ENCODE measurements at places on chromosomes 5 and 9.

DNA sequence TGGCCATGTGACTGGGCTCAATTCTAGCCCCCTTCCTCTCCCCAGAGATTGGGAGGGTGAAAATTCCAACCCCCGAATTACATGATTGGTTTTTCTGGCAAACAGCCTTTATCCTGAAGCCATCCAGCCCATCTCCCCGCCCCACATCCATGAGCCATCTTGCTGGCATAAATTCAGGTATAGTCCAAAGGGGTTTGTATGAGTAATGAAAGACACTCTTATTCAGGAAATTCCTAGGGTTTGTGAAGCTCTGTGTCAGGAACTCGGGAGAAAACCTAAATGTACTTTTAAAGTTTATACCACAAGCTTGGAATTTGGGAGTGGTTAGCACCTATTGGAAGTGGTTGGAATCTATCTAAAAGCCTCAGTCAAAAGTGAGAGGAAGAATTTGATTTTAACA lies 80.6 kb upstream of the SIMC1 start:
- DNase-seq = no peak

GRCh38 chr9:115442054-115442453 lies 324.1 kb upstream of the TNC start:
- DNase-seq = no peak

DNA sequence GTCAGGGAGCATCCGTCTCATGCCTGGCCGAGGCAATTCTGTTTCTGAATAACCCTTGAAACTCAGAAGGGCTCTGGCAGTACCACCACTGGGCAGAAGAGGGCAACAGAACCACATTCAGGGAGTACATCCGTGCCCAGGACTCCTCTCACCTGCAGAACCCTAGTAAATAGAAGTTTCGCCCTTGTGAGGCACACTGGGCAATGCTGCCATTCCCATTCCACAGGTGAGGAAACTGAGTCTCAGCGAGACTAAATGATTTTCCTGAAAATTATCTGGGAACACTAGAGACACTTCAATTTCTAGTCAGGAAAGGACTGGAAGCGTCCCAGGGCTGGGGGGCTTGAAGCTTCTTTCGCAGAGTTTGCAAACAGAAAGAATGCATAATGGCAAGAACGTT lies 74.7 kb downstream of the FGF1 start:
- peak; percentile 51 for DNase-seq

DNA sequence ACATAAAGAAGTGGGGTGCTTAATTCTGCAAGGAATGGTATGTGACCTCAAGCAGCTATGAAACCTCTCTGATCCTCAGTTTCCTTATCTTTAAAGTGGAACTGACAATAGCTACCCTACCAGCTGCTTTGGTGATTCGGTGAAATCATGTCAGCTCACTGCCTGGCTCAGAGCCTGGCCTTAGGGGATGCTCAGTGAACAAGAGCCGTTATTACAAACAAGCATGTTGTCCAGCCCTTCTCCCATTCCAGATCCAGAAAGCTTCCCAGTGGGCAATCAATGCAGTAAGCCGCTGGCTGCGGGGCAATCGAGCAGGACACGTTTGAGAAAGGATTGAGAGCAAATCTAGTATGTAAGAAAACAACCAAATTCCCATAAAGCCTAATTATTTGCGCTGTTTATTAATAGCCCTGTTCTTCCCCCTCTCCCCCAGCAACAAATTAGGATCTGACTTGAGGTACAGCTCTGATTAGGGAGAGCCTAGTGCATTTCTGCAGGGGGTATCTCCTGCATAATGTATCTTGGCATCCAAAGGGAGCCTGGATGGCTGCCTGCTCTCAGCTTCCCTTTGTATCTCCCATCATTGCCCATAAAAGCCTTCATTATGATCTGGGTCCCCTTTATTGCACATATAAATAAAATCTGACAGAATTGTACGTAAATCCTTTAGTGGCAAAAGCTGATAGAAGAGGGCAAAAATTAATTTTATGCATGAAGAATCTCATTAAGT lies 371.4 kb downstream of the TMEM232 start:
- DNase-seq = no peak

DNA sequence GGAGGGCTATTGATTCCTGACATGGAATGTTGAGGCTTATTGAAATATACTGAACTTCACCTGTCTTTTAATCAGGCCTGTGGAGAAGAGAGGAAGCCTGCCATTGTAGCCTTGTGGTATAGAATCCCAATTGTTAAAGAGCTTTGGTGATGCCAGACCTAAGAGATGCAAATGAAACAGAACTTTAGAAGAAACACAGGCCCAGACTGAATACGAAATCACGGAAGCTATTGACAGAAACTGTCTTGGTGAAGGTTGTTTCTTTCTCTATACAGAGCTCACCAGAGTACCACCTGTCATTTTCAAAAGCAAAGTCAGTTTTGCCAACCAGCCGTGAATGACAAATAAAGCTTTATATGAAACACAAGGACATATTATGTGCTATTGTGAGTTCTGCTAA lies 660.3 kb downstream of the ISL1 start:
- DNase-seq = no peak

DNA sequence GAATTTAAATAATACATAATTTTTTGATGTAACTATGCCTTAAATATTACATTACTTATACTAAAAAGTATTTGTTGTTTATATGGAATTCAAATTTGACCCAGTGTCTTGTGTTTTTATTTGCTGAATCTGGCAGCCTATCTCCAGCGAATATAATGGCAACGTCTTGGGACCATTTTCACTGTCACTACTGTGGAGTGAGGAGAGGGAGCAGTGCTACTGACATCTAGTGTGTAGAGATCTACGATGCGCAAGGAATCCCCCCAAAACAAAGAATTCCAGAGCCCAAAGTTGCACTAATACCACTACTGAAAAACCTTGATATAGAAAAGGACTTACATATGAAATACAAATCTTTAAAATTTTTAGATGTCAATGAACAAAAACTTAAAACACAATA lies 314.4 kb downstream of the DRD1 start:
- DNase-seq = no peak

- DNase-seq = no peak
Measured at GRCh38 chr9:8552732-8553131, 753.2 kb upstream of the DMAC1 start.

DNA sequence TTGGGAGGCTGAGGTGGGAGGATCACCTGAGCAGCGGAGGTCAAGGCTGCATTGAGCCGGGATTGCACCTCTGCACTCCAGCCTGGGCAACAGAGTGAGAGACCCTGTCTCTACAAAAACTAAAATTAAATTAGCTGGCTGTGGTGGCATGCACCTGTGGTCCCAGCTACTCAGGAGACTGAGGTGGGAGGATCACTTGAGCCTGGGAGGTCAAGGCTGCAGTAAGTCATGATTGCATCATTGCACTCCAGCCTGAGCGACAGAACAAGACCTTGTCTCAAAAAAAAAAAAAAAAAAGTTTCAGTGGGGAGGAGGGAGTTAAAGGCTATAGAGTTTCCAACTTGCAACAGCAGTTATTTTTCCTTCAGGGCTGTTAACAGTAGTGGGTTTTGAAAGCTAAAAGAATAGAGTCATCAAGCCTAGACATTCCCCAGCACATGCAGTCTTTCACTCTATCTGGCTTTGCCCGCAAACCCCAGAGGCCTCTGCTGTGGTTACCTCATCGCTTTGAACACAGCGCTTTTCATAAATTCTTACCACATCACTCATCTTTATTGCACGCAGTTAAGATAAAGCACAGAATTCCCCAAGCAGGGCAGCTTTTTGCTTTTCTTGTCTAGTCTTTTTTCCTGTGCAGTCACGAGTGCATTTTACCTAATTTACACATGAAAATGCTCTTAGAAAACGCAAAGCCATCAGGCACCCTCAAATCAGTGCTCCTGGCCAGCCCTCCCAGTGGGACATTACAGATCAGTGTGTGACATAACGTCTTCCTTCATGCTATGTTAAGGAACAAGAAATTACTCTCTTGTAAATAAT lies 8.7 kb upstream of the SLC2A8 start:
- peak; percentile 88 for DNase-seq

DNA sequence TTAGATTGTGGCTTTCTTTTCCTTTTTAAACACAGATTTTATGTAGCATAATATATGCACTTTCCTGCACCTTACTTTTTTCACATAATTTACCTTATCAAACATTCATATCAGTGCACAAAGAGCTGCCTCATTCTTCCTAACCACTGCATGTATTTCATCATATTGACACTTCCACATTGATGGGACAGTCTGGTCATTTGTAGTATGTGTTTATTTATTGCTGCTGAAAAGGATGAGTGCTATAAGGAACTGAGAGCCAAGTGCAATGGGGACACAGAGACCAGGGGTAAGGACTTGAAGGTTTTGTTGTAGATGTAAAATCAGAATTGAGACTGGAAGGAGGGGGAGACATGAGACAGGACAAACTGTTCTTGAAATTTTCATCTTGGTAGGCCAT lies 193.8 kb downstream of the SMARCA2 start:
- no peak for DNase-seq

DNA sequence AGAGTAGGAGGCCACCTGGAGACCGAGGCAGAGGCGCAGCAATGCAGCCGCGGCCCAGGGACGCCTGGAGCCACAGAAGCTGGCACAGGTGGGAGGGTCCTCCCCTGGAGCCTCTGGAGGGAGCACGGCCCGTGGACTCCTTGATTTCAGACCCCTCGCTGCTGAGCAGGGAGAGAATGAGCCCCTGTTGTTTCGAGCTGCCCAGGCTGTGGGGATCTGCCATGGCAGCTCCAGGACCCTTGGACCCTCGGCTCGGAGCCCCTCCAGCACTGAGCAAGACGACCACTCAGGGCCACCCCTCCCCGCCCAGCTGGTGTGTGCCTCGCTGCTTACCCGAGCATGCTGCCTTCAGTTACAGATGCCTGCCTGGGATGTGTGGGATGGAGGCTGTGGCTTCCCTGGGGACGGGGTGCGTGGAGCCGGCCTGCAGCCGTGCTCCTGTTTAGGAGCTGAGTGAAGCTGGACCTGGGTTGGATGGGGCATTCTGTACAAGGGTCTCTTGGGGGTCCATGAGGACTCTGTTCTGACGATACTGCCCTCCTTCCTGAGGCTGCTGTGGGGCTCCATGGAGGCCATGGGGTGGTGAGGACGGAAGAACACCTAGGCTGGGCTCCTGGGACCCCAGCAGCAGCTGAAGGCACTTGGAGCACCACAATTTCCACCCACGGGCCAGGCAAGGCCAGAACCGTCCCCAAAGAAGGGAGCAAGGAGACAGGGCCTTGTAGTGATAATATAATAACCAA lies 115.1 kb upstream of the LPCAT1 start:
- DNase-seq = no peak

DNA sequence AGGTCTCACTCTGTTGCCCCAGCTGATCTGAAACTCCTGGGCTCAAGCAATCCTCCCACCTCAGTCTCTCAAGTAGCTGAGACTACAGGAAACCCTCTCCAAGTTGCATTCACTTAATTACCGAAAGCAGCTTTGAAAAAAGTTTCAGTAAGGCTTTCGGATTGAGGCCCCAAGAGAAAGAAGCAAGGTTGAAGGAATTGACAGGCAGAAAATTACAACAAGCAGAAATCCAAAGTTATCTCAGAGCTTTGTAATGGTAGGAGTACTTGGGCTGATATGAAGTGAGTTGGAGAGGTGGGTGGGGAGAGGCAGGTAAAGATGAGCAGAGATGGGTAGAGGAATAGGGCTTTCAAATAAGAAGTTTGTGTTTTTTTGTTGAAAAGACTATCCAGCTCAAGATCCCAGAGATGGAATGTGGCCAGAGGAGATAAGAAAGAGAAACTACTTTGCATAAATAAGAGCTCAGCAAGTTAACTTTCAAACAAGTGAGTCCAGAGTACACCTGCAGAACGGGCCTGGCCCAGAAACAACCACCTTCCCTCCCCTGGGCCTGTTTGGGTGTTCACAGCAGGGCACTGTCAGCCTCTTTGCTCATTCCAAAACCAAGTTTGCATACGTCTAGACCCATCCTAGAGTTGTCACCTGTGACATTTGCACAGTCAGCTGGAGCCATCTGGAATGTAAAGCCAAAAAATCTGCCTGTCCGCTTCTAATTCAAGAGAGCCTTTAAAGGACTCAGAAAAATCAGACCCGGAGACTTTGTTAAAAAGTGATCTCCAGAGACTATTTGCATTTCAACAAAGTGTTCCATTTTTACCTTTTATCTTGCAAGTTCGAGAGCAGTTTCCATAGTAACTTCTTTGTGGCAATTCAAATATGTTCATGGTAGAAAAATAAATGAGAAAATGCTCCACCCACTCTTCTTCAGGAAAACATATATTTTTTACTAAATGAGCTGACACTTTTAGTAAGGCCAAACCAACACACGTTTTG lies 2.2 kb upstream of the CLINT1 start:
- no peak for DNase-seq

- DNase-seq = no peak
Measured at GRCh38 chr9:125922854-125923253, 175.7 kb downstream of the PBX3 start.

DNA sequence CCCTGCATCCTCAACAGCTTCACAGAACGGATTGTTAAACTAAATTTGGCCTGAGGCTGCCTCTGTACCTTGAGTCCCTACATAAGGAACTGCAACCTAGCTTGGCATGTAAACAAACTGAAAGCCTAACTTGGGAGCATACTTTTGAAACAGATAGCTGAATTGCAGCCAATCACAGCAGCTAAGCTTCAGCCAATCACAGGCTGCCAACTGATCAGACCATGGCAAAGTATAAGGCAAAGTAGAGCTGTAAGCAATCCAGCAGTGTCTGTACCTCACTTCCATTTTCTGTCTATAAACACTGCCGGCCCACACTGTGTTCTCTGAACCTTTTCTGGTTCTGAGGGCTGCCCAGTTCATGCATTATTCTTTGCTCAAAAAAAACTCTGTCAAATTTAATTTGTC lies 8.9 kb upstream of the ZNF483 start:
- no peak for DNase-seq

- no peak for DNase-seq
Measured at GRCh38 chr9:2269778-2270177, 254.6 kb downstream of the SMARCA2 start.

DNA sequence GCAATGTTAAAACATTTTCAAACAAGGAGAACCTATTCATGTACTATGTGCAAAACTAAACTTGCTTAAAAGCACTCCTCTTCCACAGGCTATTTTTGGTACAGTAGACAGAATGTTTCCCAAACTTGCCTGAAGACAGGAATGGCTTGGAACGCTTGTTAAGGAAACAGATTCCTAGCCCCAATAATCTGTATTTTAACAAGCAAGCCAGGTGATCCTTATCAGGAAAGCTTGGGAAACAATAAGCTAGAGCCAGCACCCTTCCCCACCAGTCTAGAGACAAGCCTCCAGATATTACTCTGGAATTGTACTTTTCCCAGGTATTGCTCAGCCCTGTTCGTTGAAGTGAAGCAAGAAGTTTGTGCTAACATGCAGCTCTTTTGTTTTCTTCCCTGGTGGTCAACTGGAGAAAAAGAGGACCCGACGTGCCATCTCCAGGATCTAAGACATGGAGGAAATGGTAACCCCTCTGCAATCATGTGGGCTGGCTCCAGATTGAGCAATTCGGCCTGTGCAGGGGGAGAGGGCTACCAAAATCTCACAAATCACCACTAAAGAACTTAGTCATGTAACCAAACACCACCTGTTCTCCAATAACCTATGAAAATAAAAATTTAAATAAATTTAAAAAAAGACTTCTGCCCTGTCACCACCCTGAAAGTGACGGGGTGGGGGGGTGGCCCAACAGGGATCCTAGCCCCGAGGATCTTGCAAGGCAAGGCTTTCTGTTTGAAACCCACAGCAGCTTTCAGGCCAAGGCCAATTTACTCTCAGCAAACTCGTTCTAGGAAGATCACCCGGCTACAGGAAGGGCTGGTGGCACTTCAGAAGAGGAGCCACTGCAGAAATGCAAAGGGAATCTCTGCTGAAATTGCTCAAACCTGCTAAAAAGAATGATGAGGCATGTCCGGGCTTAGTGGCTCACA lies 48.6 kb downstream of the SHB start:
- DNase-seq = no peak

GRCh38 chr9:87309236-87309635 lies 188.4 kb upstream of the DAPK1 start:
- no peak for DNase-seq

GRCh38 chr9:82988488-82988887 lies 74.5 kb downstream of the RASEF start:
- DNase-seq = no peak

Data from CD4-positive, alpha-beta T cell treated with Interleukin-6 at 100 ng/mL for 8 hours (primary cell).